ENCODE measurements at places on chromosomes 12 and 14.
A peak's percentile ranks its signal among the peaks of the same experiment; 100 is the strongest.

DNA sequence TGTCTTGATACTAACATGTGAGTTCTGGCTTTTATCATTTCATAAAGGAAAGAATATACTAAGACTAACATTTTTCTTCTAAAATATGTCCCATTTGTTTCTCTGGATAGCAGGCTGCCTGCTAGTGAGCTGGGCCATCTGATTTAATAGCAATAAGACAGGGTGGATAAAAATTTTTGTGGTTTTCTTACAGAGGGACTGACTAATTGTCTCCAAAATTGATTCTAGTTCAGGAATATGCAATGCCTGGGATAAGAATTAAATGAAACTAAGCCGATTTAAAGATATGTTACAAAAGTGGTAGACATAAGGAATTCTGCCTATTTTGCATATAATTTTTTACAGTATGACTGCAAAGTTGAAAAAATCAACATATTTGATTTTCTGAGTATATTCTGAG, 252.9 kb upstream of the NAV3 start:
- DNase-seq, result no peak

DNA sequence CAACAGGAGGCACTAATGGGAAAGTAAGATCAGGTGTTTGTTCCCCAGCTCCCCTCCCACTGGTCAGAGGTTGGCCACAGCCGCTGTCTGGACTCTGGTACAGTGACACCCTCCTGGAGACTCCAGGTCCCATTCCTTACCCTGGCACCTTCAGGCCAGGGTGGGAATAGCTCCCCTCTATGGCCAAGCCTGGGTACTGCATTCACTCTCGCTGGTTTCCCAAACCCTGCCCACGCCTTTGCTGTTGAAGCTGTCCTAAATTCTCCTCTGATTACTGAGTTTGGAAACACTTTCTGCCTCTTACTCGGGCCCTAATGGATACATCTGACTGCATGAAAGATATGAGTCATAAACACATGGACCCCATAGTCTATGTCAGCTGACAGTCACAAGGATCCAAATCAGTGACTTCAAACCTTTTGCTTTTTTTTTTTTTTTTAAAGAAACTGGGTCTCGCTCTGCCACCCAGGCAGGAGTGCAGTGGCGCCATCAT, 17.9 kb downstream of the HRK start:
- DNase-seq, result peak; percentile 66

DNA sequence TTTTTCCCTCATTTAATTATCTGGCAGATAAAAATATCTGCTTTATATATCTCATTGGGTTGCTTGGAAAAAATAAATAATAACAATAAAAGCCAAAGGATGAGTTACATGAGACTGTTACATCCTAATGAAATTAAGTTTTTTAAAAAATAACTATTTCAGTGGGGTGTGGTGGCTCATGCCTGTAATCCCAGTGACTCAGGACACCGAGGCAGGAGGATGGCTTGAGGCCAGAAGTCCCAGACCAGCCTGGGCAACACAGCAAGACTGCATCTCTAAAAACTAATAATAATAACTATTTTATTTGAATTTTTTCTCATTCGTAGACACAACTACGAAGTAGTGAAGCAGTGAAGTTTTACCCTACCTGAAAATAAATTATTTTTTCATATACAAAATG, 103.3 kb downstream of the BCAT1 start:
- DNase-seq, result peak; percentile 39

- DNase-seq, result no peak
Observed at GRCh38 chr14:23252420-23253333, 14.9 kb downstream of the RNF212B start.

DNA sequence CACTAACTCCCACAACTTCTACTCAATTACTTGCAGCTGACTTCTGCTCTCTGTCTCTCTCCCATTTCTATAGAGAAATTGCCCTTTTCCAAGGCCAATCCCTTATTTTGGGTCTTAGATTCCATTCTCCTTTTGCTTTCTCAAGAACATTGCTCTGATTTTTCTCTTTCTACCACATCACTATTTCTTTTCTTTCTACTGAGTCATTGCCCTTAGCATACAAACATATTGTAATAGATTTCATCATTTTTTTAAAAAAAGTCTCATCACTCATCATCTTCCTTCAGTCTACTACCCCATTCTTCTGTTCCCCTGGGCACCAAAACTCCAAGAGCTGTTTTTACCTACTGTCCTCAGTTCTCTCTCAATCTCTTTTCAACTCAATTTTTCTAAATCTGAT, 4.4 kb upstream of the KCNA1 start:
- DNase-seq, result no peak

GRCh38 chr14:56992332-56992820, 182.1 kb upstream of the OTX2 start:
- DNase-seq, result no peak

GRCh38 chr12:92608151-92609091, 94.4 kb upstream of the PLEKHG7 start:
- DNase-seq, result peak; percentile 54

DNA sequence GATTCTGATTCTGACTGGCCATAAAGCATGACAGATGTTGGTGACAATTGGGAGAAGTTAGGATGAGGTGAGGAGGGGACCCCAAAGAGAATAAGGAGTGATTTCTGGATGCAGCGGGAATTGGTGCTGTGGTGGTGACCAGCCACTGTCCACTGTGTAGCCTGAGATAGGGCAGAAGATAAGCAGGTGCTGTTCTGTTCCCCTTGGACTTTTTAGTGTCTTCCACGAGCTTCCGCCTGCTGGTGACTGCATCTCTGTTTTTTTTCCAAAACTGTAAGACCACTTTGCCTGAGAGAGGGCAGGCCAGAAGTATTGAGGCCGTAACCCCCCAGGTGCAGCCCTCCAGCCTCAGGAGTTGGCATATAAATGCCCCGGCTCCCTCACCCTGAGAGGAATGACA, 161.2 kb upstream of the MYL2 start:
- no peak for DNase-seq

DNA sequence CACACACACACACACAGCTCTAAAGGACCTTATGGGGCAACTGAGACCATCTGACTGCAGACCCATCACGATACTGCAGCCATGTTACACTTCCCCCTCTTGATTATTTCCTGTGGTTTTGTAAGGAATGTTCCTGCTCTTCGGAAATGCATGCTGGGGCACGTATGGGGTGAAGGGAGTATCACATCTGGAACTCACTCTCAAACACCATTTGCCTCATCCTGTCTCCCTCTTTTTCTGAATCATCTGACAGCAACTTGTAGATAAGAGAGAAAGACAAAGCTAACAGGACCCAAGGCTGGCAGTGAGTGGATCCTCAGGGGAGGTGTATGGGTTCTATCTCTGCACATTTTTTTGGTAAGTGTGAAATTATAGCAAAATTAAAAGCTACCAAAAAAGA, 50.3 kb downstream of the RIMBP2 start:
- no peak for DNase-seq

DNA sequence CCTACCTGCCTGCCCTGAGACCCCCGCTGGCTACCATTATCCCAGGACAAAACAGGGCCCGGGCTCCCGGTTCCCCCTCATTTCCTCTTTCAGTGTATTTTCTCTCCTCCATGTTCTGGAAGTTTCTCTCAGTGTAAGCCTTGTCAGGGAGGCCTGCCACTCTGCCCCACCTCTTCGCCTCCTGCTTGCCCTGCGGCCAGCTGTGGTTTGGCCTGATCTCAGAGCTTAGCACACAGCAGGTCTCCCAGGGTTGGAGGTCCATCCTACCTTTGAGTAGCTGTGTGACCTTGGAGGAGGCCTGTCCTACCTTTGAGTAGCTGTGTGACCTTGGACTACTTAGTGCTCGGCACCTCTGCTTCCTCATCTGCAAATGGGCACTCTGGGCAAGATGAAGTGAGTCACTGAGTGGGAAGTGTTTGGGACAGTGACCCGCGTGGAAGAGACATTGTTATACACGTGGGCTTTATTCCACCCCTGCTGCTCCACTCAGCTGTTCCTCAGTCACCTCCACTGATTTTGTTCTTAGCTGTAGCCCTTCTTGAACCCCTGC, 212.7 kb downstream of the ZFP36L1 start:
- DNase-seq, result no peak

GRCh38 chr12:97597031-97597751, 134.6 kb downstream of the RMST start:
- no peak for DNase-seq

GRCh38 chr12:69509308-69509736, 39.1 kb downstream of the FRS2 start:
- peak; percentile 65 for DNase-seq

GRCh38 chr14:22084393-22085281, 411.0 kb upstream of the OR4E1 start:
- DNase-seq, result peak; percentile 41

- peak; percentile 87 for DNase-seq
Observed at GRCh38 chr12:113299619-113300237, 35.2 kb downstream of the SLC8B1 start.

DNA sequence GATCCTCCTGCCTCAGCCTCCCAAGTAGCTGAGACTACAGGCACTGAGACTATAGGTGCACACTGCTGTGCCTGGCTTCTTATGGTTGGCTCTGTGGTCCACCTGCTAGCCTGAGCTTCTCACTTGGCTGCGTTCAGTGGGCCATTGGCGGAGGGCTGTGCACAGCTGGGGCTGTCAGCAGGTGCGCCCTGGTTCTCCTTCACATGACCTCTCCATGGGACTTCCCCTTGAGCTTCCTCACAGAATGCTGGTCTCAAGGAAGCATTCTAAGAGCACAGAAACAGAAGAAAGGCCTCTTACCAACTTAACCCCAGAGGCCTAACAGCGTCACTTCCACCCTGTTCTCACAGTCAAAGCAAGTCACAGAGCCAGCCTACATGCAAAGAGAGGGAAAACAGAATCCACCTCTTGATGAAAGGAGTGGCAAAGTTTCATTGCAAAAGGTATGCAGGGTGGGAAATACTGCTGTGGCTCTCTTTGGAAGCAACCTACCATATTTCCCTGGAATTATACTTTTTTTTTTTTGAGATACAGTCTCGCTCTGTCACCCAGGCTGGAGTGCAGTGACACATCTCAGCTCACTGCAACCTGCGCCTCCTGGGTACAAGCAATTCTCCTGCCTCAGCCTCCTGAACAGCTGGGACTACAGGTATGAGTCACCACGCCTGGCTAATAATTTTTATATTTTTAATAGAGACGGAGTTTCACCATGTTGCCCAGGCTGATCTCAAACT, 9.3 kb downstream of the RILPL2 start:
- DNase-seq, result no peak

DNA sequence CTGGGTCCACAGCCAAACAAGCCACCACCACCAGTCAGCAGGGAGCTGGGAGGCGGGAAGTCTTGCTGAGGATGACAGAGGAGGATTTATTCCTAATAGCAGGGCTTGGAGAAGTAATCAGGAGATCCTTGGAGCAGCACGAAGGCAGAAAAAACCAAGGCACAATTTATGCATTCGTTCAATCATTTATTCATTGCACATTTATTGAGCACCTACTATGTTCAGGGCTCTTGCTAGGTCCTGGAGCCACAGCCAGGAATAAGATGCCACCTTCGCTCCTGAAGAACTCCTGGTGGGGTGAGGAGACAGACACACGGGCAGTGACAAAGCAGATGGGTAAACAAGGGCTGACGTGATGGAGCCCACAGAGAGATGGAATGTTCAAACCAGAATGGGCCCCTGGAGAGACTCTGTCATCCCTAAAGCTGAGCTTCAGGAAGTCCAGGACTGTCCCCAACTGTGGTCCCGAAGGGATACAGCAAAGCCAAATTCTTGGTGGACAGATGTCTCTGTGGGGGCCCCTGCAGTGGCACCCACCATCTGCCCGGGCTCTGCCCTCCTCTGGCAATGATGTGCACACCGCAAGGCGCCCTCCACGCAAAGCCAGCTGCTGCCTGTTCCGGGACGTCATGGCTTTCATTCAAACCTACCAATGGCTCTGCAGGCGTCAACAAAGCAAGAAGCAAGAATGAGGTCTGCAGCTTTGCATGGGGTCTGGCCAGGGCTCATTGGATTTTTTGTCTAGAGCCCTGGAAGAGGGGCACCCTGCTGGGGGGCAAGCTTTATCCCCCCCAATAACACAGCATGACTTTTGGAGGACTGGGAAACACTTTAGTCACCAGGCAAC, 3.0 kb upstream of the TESC start:
- no peak for DNase-seq

DNA sequence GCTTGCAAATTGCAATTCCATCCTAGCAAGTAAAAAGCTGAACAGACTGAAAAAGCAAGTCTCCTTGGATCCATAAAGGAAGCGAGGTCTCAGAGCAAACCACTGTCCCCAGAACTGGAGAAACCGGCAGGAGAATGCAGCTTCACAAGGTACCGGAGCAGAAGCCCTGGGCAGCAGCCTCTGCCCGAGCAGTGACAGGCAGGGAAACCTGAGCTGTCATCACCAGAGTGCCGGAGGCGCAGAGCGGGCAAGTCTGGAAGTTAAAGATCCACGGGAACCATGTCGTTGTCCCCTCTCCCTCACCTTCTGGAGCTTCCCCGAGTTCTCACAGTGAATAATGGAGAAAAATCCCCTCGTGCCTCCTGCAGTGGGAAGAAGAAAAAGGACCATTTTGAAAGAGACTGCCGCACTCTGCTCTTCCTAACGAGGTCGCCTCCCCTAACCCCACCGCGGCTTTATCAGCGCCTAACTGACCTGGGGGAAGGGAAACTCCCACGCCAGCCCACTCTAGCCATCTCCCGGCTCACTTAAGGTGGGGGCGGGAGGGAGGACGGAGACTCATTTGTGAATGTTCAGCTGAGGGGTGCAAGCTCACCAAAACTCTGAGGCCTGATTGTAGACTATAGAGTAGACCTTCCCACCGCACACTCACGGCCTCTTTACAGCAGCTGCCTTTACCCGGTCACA, 27.8 kb downstream of the FBXL14 start:
- DNase-seq, result no peak

- no peak for DNase-seq
Observed at GRCh38 chr12:52232203-52232673, 805 bp upstream of the KRT7 start.

- DNase-seq, result peak; percentile 12
Observed at GRCh38 chr12:116673681-116674111, 64.2 kb downstream of the SPRING1 start.
